ENCODE measurements at places on chromosomes 5 and 9.

DNA sequence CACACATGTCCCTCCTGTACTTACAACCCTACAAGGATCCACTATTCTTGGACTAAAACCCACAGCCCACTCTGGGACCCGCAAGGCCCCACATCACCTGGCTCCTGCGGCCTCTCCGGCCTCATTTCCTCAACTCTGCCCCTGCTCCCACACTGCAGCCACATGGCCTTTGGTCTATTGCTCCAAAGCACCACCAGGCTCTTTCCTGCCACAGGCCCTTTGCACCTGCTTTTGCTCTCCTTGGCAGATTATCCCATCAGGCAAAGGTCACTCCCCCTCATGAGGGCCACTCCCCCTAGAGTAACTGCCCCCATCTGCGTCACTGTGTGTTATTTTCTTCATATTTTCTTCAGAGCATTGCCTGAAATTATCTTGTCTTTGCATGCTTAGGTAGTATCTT is 26.1 kb upstream of the CPLX2 start:
- no peak for DNase-seq
- no peaks in the 10 kb centered on the region for H3K36me3 ChIP-seq
- no peaks in the 10 kb centered on the region for H3K4me1 ChIP-seq
- H3K27me3 ChIP-seq: no peaks in the 10 kb centered on the region
- H3K27ac ChIP-seq: no peak overlapping the region

DNA sequence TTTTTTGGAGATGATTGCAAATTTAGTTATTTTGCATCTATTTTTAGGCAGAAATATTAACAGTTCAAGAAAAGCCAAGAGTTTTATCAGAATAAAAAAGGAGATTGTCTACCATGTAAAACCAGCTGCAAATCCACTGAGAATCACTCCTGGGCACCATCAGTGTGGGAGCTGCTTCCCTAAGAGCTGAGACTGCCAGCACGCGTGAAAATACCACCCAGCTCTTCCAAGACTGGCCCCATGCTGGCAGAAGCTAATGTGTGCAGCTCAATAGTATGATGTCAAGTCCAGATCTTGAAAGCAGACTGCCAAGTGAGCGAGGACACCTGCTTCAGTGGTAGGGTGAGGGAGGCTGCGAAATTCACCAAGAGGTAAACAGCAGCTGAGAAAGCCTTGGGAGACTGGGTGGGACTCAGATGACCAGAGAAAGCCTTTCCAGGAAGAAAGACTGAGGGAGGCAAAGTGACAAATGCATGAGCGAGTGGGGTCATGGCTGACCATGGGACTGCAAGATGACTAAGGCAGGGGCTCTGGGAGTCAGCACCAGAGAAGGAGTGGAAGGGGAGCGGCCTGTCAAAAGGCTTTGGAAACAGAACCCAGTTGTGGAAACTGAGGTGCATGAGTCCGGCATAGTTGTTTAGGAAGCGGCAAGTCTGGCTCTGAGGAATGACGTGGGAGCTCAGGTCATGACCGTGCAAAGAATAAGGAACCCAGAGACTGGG is 200.9 kb downstream of the GADD45G start:
- no peaks in the 10 kb centered on the region for H3K36me3 ChIP-seq
- H3K4me3 ChIP-seq: no peak overlapping the region
- no peak overlapping the region for H3K27ac ChIP-seq
- peaks cover 2% of the 10 kb centered on the region for H3K4me1 ChIP-seq
- H3K27me3 ChIP-seq: no peaks in the 10 kb centered on the region

DNA sequence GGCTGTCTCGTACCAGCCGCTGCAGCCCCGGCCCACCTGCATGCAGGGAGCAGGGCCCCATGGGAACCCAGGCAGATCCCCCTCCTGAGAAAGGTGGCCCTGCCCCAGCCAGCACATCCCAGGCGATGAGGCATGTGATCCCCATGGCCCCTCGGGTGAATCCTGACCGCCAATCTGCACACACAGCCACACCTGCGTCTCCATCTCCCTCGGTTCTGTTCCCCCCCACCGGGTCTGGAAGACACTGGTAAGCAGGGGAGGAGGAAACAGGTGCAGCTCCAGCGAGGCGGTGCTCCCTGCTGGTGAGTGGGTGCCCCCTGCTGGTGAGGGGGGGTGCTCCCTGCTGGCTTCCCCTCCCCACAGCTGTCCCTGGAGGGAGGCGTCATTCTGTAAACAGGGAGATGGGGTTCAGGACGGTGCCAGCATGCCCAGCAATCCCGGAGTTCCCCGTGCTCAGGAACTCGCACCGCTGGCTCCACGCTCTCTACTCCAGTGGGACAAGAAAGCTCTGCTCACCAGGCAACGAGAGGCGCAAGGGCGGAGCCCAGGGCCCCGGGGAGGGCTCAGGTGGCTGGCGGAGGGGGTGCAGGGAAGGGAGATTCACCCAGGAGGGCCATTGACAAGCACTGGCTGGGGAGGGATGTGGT is 28.4 kb upstream of the SLC12A7 start:
- DNase-seq: peak; percentile 75
- H3K36me3 ChIP-seq: no peaks in the 10 kb centered on the region
- no peak overlapping the region for H3K4me3 ChIP-seq
- no peak overlapping the region for H3K27ac ChIP-seq

DNA sequence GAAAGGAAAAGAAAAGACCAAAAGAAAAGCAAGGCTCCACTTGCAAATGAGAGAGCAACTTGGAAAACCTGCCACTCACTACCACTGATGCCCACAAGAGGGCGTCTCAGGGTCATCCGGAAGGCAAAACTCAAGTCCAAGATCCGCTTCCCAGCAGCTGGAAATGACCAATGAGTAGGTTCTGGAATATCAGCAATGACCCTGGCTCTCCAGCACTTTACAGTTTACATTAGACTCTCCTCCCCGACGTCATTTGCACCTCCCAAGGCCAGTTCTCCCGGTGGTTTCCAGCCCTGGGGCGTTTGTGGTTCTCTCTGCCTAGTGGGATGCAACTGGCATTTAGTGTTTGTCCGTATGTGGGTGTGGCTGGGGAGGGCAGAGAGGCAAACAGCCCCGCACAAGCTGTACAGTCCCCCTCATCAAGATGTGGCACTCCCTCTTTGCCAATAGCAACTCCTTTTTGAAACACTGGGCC is 193.8 kb upstream of the ZNF618 start:
- H3K27ac ChIP-seq: no peak overlapping the region
- no peak overlapping the region for H3K4me3 ChIP-seq
- peak; percentile 83 for DNase-seq
- no peaks in the 10 kb centered on the region for H3K4me1 ChIP-seq

- H3K4me3 ChIP-seq: no peak overlapping the region
- no peaks in the 10 kb centered on the region for H3K4me1 ChIP-seq
- H3K27me3 ChIP-seq: no peaks in the 10 kb centered on the region
- H3K27ac ChIP-seq: no peak overlapping the region
- H3K36me3 ChIP-seq: no peaks in the 10 kb centered on the region
These were observed 596.9 kb upstream of the WWC1 start for GRCh38 chr5:167694325-167695147.

- H3K4me3 ChIP-seq: no peak overlapping the region
- no peaks in the 10 kb centered on the region for H3K36me3 ChIP-seq
- H3K27me3 ChIP-seq: no peaks in the 10 kb centered on the region
- no peak for DNase-seq
- H3K27ac ChIP-seq: no peak overlapping the region
These were observed 1.9 kb downstream of the N4BP3 start for GRCh38 chr5:178115136-178115813.

DNA sequence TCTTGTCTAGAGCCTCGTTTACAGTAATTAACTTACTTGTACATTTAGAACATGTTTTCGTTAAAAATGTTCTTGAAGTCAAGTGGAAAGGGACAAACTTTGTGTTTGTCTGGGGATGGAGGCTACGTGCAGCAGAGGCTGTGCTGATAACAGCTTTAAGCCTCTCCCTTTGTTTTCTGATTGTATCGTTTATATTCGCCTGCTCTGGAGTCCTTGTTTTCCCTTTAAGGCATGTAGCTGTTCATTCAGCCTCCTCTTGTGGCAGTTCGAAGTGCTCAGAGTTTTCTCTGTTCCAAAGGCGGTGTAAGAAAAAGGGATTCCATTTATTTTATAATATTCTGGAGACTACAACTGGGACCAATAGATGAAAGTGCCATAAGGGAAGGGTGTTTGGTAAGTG is 1.9 kb downstream of the SLC36A1 start:
- no peak overlapping the region for H3K4me3 ChIP-seq
- no peaks in the 10 kb centered on the region for H3K36me3 ChIP-seq
- no peak overlapping the region for H3K27ac ChIP-seq
- peaks cover 6% of the 10 kb centered on the region for H3K4me1 ChIP-seq
- H3K27me3 ChIP-seq: no peaks in the 10 kb centered on the region

- no peaks in the 10 kb centered on the region for H3K4me1 ChIP-seq
- no peak for DNase-seq
- H3K27ac ChIP-seq: no peak overlapping the region
- H3K36me3 ChIP-seq: no peaks in the 10 kb centered on the region
These were observed 559.6 kb upstream of the GRAMD2B start for GRCh38 chr5:125863579-125863978.

- no peak overlapping the region for H3K27ac ChIP-seq
- no peaks in the 10 kb centered on the region for H3K36me3 ChIP-seq
- no peak overlapping the region for H3K4me3 ChIP-seq
- H3K27me3 ChIP-seq: no peaks in the 10 kb centered on the region
- no peak for DNase-seq
- no peaks in the 10 kb centered on the region for H3K4me1 ChIP-seq
These were observed 92.4 kb downstream of the KCNT1 start for GRCh38 chr9:135794361-135794885.

DNA sequence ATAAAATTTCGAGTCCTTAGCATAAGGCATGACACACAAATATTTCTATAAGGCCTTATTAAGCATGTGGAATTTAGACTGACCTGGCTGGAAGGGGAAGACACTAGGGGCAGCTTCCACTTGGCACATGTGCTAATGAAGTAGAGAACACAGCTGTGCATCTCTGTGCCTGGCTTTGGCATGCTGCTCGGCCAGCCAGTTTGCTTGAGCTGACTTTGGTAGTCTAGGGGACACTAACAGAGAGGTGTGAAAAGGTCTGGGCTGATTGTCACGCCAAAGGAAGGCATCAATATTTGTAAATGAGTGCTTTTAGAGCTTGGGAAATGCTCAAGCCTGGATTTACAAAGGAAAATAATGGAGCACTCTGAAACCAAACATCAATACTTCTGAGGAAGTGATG is 723.7 kb downstream of the PRELID2 start:
- H3K4me3 ChIP-seq: no peak overlapping the region
- DNase-seq: no peak
- no peaks in the 10 kb centered on the region for H3K36me3 ChIP-seq
- no peaks in the 10 kb centered on the region for H3K4me1 ChIP-seq

DNA sequence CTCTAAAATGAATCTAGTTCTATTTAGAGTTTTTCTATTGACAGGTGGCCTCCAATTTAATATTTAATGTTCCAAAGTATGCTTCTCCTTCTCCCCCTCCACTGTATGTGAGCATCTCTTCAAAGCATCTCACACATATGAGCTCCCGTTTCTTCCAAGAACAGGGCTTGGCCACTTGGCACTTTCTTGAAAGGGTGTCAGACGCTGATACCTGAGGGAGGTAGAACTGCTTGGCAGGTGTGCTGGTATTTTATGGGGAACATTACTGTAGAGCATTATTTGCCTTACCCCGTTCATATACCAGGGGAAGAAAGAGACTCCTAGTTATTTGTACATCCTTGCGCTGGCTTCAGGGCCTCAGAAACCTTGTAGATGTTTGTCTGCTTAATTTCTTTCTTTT is 1.9 kb downstream of the RCL1 start:
- H3K4me1 ChIP-seq: peaks cover 9% of the 10 kb centered on the region
- no peak overlapping the region for H3K4me3 ChIP-seq

GRCh38 chr5:132947671-132948070 is 15.8 kb downstream of the AFF4 start:
- DNase-seq: no peak
- H3K4me1 ChIP-seq: peaks cover 18% of the 10 kb centered on the region
- H3K36me3 ChIP-seq: no peaks in the 10 kb centered on the region
- no peaks in the 10 kb centered on the region for H3K27me3 ChIP-seq
- H3K27ac ChIP-seq: no peak overlapping the region

GRCh38 chr5:131514316-131515283 is 120.4 kb downstream of the RAPGEF6 start:
- H3K4me1 ChIP-seq: no peaks in the 10 kb centered on the region
- peak overlapping the region; percentile 48 for H3K27ac ChIP-seq
- no peak overlapping the region for H3K4me3 ChIP-seq

DNA sequence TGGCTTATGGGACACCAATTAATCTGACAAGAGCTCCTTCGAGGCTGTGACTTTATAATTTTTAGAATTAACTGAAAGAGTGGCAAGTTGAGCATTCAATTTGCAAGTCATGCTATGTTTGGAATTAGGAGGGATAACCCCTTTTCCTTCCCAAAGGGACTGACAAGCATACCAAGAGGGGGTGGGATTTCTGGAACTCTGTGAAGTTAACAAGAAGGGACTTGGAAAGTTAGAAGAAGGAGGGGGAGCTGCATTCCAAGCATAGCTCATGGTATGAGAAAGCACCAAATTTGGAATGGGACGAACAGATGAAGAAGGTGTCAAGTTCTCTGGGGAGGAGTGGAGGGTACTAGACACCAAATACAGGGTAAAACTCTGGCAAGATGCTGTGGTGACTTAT is 8.9 kb upstream of the PALM2AKAP2 start:
- peaks cover 20% of the 10 kb centered on the region for H3K4me1 ChIP-seq
- DNase-seq: no peak
- H3K27ac ChIP-seq: peak overlapping the region; percentile 79
- H3K4me3 ChIP-seq: no peak overlapping the region

DNA sequence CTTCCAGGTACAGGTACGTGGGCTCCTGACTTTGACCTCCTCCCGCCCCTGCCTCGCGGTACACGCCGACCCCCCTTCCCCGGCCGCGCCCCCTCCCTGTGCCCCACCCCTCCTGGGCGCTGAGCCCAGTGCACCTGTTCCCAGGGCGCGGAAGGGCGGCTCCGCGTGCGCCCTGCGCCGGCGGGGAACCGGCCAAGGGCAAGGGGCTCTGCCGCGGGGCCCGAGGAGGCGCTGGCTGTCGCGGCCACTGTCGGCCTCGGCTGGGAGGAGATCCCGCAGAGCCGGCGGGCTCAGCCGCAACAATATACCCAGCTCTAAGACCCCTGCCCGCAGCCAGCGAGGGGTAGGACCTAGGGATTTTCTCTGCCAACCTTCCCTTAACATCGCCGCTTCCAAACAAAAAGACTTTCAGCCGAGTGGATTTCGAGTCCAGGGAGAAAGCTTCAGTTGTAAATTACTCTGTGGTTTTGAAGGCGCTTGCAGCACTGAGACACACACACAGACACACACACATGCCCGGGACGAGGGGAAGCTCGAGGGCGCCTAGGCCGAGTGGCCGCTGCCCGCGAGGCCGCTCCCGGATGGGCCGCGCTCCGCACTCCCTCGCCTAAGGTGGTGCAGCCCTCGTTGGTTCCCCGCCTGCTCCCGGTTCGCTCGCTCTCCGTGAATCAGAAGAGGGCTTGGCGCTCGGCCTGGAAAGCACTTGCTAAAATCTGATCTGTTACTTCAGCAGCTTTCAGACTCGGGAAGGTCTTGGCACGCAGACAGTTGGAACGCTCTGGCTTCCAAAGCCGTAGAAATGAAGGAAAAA is 1.2 kb downstream of the FGF18 start:
- no peaks in the 10 kb centered on the region for H3K36me3 ChIP-seq
- H3K4me3 ChIP-seq: no peak overlapping the region
- H3K4me1 ChIP-seq: peaks cover 27% of the 10 kb centered on the region
- H3K27ac ChIP-seq: peak overlapping the region; percentile 50
- DNase-seq: peak; percentile 98
